ENCODE measurements at places on chromosomes 1 and 21.

DNA sequence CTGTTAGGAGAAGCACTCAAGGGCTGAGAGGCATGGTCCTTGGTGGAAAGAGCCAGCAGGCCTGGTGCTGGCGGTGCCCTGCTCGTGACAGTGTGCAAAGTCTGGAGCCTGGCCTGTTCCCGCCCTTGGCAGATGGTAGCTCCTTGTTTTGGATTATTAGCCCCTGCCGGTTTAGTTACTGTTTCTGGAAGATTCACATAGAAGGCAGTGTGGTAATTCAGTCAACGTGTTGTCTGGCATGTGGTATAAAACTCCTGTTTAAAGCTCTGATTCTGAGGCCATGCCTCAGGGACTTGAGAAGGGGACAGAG is 6.8 kb downstream of the PKNOX1 start:
- DNase-seq, result no peak

- DNase-seq, result no peak
These were observed 213.1 kb downstream of the PCP4 start for GRCh38 chr21:40080385-40080784.

DNA sequence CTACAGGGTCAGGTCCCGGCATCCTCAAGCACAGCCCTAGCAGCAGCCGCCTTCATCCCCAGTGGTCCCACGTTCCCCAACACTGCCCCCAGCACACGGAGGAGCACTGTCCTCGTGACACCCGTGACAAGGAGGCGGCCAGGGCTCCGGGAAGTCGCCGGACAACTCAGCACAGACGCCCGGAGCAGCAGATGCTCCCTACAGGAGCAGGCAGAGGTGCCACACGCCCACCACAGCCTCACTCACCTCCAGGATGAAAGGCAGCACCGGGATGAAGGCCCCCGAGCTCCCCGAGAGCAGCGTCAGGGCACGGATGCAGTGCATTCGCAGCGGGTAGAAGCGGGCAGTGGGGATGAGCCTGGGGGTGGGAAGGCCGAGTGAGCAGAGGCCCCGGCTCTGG is 8.2 kb downstream of the NOC2L start:
- DNase-seq, result no peak

- DNase-seq, result no peak
These were observed 173.6 kb downstream of the ZP4 start for GRCh38 chr1:237717106-237717505.

DNA sequence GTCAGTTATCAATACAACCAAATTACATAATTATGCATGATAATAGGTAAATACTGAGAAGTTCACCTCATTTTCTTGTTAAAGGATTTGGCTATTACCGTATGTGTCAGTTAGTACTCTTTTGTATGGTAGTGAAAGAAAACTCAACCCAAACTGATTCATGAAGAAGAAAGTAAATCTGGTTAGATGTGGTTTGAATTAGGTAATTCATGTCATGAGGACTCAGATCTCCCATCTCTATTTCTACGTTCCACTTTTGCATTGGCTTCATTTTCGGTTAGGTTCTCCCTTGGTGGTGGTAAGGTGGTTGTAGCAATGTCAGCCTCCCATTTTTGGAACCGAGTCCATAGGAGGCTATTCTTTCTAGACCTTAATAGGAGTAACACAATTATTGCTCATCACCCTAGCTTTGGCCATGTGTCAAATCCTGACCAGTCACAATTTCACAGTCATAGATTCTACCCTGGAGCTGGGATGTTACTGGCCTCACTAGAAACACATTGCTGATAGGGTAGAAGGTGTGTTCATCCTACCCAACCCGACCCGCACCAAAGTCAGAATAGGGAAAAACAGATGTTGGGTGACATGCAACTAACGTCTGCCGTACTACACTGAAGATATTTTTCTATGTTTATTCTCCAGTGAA is 97.6 kb downstream of the OSBPL9 start:
- DNase-seq, result no peak

DNA sequence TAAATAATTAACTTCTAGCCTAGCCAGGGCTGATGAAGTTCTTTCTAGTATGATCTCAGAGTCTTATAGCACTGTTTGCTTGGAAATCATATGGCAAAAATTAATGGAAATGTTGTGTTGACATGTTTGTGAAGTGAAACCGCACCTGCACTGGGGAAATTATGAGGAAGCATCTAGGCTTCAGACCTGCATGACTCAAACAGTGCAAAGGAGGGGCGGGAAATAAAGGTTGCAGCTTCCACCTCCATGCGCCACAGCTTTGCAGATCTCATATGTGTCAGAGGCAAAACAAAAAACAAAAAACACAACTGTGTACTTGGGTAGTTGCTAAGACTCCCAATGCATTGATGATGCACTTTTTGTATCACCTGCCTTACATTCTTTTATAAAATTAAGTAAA is 1080.6 kb downstream of the PLA2G4A start:
- DNase-seq, result no peak

DNA sequence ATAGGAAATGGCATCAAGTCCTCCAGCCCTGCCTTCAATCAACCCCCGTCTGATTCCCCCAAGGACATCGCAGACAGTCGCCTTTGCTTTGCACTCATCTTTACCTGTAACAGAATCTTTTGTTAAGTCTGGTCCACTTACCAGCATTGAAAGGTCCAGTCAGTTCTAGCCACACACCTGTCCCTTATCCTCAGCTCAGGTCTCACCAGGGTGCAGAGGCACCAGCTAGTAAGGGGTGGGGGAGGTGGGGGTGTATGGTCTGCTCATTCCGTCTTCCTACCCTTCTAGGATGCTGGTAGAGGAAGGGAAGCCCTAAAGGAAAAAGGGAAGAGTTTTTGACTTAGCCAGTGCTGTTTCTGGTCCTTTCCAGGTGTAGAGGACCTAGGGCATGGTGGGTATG is 427.7 kb downstream of the MATN1 start:
- no peak for DNase-seq

GRCh38 chr1:96596226-96596922 is 125.2 kb upstream of the PTBP2 start:
- DNase-seq, result peak; percentile 31

- DNase-seq, result no peak
These were observed 163.0 kb upstream of the DAB1 start for GRCh38 chr1:57586842-57587241.

DNA sequence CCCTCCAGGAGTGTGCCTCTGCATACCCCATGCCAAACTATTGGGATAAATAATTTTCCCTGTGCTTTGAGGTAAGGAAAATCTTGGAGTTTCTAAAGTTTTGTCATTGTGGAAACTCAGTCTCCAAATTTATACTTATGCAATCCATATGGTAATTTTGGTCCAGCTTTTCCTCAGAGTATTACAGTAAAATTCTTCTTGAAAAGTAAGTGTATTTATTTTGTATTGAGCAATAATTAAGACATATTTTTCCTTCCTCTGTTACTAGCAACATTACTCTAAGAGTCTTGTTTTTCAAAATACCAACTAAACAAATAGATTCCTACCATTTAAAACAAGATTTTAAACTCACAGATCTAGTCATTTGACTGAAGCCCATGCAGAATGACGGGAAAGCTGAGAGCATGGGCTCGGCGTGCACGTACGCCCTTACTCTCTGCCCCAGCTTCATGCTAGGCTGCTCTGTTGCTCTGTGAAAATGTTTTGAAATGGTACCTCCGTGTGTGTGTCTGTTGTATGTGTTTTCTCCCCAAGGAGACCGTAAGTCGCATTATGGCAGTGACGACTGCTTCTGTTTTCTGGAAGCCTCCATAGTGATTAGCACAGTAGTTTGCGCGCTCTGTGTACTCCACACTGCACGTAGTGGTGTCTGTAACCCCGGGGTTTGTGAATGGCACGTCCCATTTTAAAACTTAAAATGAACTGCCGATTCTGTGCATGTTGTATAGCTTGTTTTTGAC is 165.3 kb downstream of the SDCCAG8 start:
- no peak for DNase-seq

DNA sequence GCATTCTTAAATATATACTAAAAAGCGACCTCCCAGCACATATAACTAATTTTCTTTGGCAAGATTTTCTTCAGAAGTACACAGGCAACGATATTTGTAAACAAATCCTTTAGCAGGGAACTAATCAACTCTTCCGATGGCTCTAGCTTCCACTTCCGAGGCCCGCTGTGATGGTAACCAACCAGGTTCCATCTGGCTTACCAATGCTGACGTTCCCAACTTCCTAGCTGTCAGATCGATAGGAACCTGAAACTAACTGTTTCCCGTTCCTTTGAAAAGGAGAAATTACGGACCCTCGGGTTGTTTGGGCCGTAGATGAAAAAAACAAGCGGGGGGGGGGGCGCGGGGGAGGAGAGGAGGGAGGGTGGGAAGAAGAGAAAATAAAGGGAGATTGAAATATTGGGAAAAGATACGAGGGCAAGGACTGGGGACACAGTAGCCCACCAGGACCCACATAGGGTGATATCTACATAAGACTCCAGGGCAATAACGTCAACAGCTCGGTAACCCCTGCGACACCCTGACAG is 513 bp downstream of the GTF2B start:
- DNase-seq, result peak; percentile 39

GRCh38 chr1:181789395-181789794 is 272.1 kb downstream of the ZNF648 start:
- no peak for DNase-seq

DNA sequence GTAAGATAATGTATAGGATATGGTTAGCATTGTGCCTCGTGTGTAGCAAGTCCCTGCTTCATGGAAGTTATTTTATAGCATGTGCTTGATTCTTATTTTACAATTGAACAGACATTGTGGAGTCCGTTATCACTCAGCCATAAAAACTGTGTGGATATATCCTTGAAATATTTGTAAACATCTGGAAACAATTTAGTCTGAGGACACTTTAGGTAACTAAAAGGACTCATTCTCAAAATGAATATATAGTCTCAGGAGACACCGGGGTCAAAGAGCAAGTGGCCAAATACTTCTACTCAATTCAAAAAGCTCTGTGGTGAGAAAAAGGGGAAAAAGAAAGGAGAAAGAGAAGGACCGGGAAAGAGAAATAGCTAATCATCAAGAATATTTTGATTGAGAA is 23.7 kb downstream of the PRRX1 start:
- DNase-seq, result no peak

DNA sequence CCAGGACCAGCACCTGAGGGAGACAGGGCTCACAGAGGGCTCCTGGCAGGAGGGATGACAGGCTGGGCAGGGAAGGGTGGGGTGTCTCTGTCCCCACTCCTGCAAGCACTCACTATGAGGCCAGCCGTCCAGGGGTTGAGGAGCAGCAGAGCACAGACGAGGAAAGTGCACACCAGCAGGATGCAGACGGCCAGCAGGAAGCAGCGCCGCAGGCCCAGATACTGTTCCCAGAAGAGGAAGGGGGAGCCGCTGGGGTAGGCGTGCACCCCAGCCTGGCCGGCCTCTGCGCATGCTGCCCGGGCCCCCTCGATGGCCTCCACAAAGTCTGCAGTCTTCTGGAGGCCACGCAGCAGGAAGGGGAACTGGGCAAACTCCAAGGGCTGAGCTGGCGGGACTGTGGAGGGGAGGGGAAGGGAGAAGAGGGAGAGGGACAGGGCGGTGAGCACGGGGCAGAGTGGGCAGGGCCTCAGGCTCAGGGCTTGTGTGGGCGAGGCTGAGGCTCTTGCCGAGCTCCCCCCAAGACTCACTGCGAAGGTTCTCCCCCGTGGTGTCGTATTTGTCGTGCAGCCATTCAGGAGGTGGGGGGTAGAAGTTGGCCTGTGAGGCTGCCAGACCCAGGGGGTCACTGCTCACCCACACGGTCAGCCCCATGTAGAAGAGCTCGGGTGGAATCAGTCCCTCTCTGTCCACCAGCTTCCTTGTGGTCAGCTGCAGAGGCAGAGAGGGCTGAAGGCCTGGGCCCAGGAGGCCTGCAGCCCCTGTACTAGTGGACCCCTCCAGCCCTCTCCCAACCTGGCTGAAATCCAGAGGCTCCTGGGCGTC is 16.5 kb downstream of the PTCH2 start:
- peak; percentile 40 for DNase-seq

GRCh38 chr1:118948846-118949245 is 39.3 kb downstream of the TBX15 start:
- DNase-seq, result no peak

DNA sequence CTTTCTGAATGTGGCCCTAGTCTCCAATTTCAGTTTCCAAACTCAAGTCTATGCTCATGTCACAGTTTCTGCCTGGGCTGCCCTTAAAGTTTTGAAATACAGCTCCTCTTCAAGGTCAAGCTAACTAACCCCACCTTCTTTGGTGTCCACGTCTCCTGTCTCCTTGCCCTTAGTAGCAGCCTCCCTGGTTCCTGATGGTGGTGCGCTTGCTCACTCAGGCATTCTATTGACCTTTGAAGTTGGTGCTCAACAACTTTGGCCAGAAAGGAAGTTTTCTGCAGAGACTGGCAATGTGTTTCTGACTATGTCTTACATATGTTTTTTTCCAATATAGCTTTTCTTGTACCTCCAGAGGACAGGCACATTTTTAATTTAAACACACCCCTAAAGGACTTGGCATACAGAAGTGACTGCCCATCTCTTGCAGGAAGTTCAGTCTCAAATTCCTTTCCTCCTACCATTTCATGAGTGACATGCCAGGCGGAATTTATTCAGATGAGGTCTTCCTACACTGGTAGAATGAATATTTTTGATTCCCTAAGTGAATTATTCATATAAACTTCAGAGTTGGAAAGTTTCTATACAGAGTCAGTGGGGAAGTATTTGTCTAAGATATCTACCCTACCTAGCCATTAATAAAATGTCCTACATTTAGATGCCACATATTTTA is 364.3 kb upstream of the USP24 start:
- DNase-seq, result no peak

DNA sequence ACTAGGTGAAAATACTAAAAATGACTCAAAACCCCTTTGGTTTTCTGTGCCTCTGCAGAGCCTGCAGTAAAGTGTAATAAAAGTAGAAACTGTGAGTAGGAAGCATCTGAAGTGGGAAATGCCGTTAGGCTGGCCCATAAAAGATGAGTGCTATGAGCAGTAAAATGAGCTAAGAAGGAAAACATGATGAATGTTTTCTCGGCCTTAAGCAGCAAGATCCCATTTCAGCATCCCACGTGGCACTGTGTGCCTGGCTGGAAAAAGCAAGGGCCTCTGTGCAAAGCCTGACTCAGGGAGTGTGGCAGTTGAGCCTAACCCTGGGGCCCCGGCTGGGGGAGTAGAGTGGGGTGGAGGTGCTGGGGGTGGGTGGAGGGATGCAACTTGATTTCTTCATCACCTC is 109.5 kb downstream of the TBX15 start:
- DNase-seq, result no peak

DNA sequence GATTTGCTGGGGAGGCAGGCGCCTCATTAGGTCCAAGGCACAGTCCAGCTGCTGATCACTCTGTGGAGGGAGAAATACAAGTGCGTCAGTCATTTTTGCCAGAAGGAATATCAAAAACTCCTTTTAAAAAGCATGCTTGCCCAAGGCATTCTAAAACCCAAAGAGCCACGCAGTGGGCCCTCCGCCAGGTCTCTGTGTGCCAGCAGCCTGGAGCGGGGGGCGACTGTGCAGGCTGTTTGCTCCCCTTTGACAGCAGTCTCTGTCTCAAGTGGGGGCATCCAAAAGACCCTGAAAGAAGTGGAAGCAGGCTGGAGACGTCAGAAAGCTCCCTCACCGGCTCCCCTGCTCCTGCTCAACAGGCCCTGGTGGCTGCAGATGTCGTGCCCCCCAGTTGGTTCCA is 65.6 kb downstream of the CAPZB start:
- no peak for DNase-seq
